Fibroblast of skin of right quadriceps (primary cell): ENCODE measurements at places on chromosomes 1 and 21.

GRCh38 chr1:115331558-115332331 is 6.3 kb downstream of the NGF start:
- peak; percentile 70 for DNase-seq

GRCh38 chr1:203276408-203276807 is 28.9 kb upstream of the BTG2 start:
- no peak for DNase-seq

DNA sequence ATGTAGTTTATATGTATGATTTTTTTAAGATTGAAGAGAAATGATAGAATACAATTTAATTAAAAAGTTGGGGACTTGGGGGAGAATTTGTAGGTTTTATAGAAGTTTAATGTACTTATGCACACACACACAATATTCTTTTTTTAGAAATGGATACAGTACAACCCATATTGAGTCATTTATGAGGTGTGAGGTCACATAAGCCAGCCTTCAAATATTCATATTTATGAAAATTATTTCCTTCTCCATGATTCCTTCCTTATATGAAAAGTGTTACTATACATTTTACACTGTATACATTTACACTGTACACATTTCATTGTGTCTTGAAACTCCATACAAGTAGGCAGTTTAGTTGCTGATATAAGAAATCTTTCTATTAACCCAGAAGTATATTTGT is 96.2 kb upstream of the CHODL start:
- DNase-seq: no peak

GRCh38 chr1:27591622-27592021 is 12.3 kb downstream of the AHDC1 start:
- DNase-seq: peak; percentile 48

- DNase-seq: no peak
These were observed 367.6 kb downstream of the PTBP2 start for GRCh38 chr1:97089173-97089572.

DNA sequence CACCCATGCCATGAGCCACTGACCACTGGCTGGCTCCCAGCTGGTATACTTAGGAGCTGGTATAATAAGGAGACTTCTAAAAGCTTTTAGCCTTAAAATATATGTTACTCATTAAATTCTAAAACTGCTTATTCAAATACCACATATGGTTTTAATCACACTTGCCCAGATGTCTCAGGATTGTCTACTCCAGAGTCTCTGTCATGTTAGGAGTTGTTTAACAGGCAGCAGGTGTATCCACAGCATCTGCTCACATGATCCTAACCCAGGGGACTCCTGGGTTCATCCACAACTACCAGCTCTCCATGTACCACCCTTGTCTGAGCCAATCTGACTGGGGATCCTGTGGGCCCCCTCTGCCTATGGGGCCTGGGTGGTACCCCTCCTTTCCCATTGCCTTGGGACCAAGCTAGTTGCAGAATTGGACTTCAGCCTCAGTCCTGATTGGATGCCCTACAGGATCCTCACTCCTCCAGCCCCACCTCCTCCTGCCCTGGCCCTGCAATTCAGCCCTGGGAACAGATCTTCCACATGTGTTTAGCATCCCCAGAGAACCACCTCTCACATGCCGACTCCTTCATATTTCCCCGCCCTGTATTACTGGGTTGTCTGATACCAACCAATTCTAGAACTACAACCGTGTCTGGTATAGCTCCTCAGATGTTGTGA is 61.3 kb downstream of the BCAR3 start:
- peak; percentile 71 for DNase-seq

DNA sequence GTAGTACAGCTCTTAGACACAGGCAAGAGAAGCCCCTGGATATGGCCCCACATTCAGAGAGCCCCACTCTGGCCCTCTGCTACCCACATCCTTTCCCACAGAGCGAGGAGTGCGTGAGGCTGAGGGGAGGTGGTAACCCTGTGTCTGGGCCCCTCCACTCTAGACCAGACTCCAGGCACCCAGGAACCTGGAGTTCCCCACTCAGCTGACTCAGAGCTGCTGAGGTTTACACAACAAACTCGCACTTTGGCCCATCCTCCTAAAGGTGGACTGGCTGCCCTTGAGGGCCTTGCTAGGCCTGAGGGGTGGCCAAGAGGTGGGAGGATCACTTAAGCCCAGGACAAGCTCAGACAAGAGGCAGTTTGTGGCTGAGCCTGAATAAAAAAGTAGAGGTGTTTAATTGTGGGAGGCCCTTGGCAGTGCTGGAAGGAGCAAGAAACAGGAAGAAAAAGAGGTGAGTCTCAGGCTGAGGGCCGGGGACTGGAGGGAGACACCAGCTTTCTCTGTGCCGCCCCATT is 10.7 kb downstream of the MR1 start:
- DNase-seq: no peak

DNA sequence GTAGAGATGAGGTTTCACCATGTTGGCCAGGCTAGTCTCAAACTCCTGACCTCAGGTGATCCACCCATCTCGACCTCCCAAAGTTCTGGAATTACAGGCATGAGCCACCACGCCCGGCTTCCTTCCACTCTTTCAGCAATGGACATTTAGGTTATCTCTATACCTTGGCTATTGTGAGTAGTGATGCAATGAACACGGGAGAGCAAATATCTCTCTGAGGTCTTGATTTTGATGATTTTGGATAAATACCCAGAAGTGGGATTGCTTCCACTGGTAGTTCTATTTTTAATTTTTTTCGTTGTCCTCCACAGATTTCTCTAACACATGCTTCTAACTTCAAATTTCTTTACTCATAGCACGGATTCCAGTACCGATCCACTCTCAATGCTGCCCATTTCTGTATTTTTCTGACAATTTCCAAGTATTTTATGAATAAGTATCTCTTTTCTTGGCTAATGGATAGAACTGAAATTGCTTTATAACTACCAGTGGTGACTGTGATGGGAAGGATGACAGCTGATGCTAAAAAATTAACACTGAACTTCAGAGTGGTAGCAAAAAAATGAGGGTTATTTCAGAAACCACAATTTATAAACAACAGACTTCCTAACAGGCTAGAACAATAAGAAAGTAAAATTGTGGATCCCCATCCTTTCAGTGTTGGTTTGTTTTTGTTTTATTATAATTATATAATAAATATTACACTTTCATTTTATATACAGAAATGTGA is 327.5 kb upstream of the RUNX1 start:
- DNase-seq: no peak

DNA sequence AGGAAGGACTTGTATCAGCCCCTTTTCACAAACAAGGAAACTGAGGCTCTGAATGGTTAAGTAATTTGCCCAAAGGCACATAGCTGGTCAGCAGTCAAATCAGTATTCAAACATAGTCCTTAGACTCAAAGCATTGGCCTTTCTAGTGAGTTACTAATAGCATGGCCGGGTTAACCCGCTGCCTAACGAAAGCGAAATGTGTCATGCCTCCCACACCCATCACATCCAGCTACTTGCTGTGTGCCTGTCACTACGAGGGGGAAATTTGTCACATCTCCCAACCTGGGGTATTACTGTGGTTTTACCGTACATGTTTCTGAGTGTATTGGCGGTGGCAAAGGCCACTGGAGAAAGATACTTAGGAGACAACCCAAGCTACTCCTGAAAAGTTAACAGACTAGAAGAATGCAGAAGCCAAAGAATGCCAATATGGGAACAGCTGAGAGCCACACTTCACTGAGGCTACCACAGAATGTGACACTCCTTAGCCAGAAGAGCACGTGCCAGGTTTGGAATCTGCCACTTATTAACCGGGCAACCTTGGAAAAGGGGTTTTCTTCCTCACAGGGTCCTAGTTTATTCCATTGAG is 363.5 kb downstream of the KCNH1 start:
- DNase-seq: no peak

DNA sequence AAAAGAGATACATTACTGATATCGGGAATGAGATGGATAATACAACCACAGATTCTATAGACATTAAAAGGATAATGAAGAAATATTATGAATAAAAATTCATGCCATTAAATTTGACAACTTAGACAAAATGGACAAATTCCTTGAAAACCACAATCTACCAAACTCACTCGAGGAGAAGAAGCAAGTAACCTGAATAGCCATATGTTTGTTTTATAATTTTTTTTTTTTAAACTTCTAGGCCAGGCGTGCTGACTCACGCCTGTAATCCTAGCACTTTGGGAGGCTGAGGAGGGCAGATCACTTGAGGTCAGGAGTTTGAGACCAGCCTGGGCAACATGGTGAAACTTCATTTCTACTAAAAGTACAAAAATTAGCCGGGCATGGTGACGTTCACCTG is 327.9 kb downstream of the VAV3 start:
- DNase-seq: peak; percentile 28

DNA sequence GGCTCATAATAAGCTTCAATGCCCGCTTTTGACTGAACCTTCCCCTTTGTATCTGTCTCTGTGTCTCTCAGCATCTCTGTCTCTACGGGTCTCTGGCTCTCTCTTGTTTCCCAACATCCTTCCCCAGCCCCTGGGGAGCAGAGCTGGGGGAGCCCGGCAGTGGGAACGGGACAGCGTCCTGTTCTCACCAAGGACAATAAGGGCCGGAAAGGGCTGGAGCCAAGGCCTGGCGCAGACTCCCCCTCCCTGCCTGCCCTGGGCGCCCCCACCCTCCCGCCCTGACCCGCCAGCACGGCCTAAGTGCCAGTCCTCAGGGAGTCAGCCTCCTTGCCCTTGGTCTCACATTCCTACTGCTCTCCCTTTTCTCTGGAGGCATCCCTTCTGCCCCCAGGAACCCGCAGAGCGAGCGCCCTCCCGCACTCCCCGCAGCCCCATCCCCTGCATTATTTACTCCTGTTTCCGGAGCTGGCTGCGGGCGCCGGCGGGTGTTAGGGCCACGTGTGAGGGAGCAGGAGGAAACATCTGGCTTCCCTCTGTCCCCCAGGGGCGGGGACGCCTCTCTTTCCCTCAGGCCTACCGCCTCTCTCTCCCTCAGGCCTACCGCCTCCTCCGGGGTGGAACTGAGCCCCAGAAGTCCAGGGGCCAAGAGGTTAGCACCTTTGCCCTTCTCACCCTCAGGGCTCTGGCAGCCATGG is 6.5 kb downstream of the KRTCAP2 start:
- DNase-seq: no peak

DNA sequence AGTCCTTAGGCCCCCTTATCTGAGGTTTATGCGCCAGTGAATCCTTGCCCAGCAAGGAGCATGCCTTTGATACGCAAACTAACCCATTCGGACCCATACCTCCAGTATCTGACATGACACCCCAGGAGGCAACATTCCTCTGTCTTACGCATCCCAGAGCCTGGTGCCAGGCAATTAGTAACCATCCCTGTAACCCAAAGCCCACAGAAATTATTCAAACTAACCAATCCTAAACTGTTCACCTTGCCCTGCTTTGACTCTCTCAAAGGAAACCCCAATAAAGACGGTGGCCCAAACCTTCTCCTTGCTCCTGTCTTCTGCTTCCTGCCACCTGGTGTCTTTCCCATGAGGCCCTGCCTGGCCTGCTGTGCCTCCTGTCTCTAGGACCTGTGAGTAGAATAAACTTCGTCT is 36.4 kb downstream of the ZNF496 start:
- no peak for DNase-seq

- DNase-seq: no peak
These were observed 32.1 kb upstream of the HMGN1 start for GRCh38 chr21:39381009-39381408.

- DNase-seq: no peak
These were observed 176.5 kb downstream of the PSMG1 start for GRCh38 chr21:39006571-39007311.

DNA sequence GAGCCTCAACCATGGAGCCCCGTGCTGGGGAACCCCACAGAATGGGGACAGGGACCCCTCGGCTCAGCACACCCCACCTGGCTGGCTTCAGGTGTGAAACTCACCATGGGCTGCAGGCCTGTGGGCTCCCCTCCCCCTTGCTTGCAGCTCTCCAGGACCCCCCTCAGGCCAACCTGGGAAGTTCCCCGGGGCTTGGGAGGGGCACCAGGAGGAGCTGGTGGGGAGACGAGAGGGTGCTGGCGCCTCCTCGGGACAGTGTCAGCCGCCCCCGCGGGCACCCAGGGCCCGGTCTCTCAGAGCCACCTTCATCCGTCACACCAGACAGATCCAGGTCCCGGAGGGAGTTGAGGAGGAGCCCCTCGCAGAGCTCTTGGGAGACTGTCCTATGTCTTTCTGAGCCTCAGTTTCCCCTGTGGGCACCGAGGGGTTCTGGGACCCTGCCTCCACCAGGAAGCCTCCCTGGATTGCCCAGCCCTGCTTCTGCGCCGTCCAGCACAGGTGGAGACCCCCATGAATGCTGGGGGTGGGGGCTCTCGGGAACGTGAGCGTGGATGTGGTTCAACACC is 657 bp upstream of the TNFRSF18 start:
- DNase-seq: no peak

DNA sequence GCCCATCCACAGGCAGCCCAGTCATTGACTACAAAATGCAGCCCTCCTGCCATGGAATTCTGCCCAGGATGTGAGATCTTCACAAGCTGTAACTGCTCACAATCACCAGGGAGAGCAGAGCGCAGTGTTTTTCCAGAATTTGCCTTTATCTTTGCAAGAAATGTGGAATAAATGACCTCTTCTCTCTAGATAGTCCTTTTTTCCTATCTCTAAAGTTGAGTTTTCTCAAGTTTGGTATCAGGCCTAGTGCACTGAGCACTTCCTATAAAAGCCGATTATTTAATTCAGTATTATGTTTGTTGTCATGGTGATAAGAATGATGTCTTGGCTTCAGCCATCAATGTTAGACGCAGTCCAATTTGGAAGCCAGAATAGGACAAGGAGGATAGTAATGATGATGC is 246.9 kb upstream of the IRF2BP2 start:
- no peak for DNase-seq

DNA sequence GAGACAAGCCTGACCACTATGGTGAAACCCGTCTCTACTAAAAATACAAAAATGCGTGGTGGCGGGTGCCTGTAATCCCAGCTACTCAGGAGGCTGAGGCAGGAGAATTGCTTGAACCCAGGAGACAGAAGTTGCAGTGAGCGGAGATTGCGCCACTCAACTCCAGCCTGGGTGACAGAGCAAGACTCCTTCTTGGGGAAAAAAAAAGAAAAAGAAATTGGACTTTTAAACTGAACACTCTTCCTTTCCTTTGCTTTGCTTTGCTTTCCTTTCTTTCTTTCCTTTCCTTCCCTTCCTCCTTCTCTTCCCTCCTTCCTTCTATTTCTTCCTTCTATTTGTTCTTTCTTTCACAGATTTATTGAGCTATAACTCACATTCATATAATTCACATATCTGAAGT is 43.3 kb upstream of the PUM1 start:
- DNase-seq: no peak

DNA sequence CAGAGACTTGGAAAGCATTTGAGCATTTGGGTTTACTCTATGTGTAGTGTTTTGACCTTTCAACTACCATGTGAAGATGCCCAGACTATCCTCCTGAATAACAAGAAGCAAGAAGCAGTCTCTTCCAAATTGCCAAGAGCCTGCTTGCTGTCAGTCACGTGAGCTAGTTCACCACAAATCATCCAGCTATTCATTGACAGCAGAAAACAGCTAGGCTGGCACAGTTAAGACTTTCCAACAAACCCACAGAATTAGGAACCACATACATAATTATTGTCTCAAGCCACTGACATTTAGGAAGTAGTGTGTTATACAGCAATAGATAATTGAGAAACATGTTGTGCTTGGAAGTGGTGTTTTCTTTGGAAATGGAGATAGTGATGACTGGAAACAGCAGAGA is 1652.0 kb downstream of the NCAM2 start:
- DNase-seq: no peak

GRCh38 chr21:28776251-28776650 is 216.4 kb downstream of the LTN1 start:
- peak; percentile 89 for DNase-seq
